NCI-H1417 (cell line): ENCODE measurements at places on chromosomes 4 and X.

DNA sequence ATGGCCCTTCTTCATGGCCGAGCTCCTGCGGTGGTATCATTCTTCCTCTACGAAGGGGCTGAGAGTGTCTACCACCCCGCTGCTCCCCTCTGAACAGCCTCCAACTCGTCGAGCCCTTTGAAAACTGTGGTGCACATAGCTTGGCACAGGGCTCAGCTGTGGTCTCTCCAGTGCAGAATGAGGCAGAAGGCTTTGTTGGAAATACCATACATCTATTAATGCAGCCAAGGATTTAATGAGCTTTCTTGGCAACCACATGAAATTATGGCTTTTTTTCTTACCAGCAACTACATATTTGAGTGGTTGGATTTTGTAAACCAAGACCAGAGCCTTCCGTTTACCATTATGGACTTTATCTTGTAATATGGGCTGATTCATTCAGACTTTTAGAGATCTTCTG lies 61.7 kb upstream of the CBR4 start:
- DNase-seq = no peak

DNA sequence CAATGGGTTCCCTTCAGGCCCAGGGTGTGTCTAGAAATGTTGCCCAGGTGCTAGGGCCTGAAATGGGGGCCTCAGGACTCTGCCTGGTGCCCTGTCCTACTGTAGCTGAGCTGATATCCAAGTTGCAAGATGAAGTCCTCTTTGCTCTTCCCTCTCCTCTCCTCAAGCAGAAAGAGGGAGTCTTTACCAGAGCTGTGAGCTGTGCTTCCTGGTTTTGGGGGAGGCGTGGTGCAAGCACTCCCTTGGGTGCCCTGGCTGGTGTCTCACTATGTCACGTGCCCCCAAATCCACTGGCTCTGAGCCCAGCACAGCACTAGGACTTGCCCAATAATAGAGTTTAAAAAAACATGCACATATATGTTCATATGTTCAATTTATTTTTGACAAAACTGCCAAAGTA lies 29.3 kb upstream of the CT47A1 start:
- DNase-seq = no peak

- peak; percentile 65 for DNase-seq
Observed at GRCh38 chrX:72305286-72306084, at the start of gene CITED1. Gene CITED1, minus strand, starts transcription at chrX:72305914. Its CDS starts 3,045 bp downstream, at chrX:72302869.

GRCh38 chr4:95869961-95870500 lies 30.1 kb downstream of the PDHA2 start:
- no peak for DNase-seq

- DNase-seq = no peak
Observed at GRCh38 chr4:6582889-6583490, 8.0 kb downstream of the MAN2B2 start.

DNA sequence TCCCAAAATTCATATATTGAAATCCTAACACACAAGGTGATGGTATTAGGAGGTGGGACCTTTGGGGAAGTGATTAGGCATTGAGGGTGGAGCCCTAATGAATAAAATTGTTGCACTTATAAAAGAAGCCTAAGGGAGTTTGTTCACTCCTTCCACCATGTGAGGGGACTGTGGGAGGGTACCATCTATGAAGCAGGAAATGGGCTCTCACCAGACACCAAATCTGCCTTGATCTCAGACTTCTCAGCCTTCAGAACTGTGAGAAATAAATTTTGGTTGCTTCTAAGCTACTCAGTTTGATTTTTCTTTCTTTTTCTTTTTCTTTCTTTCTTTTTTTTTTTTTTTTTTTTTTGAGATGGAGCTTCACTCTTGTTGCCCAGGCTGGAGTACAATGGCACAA lies 116.2 kb upstream of the GPC3 start:
- no peak for DNase-seq

GRCh38 chr4:185082561-185082960 lies 60.5 kb upstream of the SLC25A4 start:
- no peak for DNase-seq

DNA sequence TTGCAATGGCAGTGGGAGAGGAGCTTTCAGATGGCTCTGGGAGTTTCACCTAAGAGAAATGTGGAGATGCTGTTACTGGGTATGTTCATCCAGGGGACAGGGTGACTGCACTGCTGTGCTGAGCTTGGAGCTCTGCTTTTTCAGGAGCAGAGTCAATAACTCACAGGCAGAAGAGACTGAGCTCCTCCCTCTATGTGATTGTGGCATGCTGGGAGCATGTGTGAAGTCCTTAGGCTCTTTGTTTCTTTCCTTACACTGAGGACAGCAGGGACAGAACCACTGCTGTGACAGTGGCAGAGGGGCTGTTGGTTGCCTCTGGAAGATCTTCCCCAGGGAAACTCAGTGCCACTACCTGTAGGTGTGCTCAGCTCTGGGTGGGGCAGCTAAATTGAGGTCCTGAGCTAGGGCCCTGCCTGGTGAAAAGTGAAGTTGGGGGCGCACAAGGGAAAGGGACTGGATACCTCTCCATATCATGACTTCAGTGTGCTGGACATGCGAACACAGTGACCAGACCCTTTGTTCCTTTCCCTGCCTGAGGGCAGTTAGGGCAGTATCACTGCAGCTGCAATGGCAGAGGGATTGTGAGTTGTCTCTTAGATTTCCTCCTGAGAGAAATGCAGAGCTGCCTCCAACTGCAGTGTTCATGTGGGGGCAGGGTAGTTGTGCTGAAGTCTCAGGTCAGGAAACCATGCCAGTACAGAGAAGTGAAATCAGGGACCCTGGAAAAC lies 156.7 kb downstream of the TENT5D start:
- DNase-seq = no peak

- peak; percentile 9 for DNase-seq
Observed at GRCh38 chrX:74449322-74449936, 28.1 kb downstream of the SLC16A2 start.

DNA sequence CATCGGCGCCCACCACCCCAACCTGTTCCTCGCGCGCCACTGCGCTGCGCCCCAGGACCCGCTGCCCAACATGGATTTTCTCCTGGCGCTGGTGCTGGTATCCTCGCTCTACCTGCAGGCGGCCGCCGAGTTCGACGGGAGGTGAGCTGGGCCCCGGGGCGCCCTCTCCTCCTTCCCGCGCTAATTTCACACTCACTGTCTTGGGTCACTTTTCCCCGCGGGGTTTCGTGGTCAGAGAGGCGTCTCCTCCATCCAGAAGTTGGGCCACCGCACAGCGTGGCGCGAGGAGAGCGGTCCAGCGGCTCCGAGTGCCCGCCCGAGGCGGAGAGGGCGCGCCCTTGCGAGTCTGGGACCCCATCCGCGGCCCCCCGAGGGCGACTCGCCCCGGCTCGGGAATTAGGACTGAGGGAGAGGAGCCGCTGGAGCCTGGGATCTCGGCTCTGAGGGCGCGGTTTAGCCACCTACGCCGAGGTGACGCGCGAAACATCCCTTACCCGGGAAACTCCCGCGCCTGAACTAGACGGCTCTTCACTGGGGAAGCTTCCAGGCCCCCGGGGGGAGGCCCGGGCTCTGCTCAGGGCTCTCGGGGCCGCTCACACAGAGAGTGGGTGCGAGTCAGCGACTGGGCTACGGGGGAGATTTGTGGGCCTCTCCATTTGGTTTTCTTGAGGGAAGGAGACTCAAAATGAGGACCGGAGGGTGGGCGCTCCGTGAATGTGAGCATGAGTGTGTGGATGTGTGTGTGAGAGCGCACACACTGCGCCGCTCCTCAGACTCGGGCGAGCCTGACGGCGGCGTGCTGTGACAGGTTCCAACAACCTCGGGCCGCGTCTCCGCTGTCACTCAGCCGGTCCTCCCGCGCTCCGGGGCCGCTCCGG lies 551 bp downstream of the NPNT start:
- DNase-seq = no peak

DNA sequence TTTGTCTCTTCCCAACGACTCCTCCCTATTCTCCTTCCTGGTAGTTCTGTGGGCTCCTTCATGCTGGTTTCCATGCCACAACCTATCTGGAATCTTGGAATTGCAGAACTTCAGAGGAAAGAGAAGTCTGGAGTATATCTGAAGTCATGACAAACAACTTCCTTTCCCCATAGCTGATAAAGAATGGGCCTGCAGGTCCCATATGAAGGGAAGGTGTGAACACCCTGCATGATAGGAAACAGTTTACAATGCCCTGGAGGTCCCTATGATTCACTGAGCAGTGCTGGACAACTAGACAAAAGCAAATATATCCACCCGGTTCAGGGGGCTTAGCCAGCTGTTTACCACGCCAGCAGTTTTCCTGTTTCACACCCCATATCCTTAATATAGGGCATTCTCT lies 19.4 kb downstream of the FAM9C start:
- DNase-seq = no peak
